ENCODE measurements at places on chromosomes 3 and 15.

- no peak for DNase-seq
Observed at GRCh38 chr3:42685363-42685881, at the start of gene KLHL40. TSS of gene KLHL40 (plus strand) at chr3:42685537. CDS start at chr3:42685619, 82 bp downstream.

GRCh38 chr3:72336821-72337479 lies 511.3 kb downstream of the SHQ1 start:
- peak; percentile 77 for DNase-seq

GRCh38 chr3:157330206-157330605 lies 106.4 kb upstream of the PTX3 start:
- no peak for DNase-seq

DNA sequence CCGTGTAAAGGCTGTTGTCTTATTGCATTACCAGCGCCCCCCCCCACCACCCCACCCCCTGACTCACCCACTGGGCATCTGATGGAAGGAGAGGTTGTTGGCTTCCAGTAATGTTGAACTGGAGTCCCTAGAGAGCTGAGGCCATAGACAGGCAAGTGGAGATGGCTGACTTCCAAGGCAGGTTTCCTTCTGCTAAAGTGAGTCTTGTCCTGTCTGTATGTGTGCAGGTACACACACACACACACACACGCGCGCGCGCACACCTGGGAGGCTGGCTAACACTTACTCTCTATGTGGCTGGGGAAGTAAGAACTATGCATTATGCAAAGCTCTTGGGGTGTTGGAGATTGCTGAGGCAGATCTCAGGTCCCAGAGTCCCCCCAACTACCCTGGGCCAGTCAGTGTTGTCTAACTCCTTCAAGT lies 1.6 kb upstream of the KY start:
- DNase-seq, result no peak

GRCh38 chr3:73623346-73623745 lies 1.4 kb downstream of the PDZRN3 start:
- DNase-seq, result no peak

GRCh38 chr15:99981839-99982658 lies 248.8 kb upstream of the LYSMD4 start:
- DNase-seq, result no peak

GRCh38 chr15:66619152-66619903 lies 53.5 kb upstream of the LCTL start:
- DNase-seq, result peak; percentile 60

- DNase-seq, result peak; percentile 90
Observed at GRCh38 chr3:116005404-116005803, 382.1 kb downstream of the GAP43 start.

- DNase-seq, result no peak
Observed at GRCh38 chr3:169813757-169814517, 1.2 kb upstream of the LRRC34 start.

DNA sequence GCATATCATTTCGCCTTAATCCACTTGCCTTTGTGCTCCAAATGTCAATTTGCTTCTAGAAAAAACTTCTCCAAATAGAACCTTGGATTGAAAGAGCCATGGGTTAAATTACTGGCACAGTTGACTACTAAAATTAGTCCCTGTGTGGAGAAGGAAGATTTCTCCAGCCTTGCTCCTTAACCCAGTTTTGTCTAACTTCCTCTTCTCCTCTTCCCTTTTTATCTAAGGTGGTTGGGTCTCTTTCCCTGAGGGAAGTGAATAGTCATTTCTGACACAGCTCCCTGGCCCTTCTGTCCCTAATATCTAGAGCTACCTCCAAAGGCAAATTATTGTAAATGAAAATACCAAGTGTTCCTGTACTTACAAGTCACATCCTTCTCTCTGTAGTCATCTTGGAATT lies 527.9 kb upstream of the TBL1XR1 start:
- no peak for DNase-seq

- DNase-seq, result no peak
Observed at GRCh38 chr3:14600075-14600474, 51.5 kb upstream of the CCDC174 start.

Measured in HCEC 1CT (cell line).